Fibroblast of skin of back (primary cell): ENCODE measurements at places on chromosomes 6 and 20.
A peak's percentile ranks its signal among the peaks of the same experiment; 100 is the strongest.

DNA sequence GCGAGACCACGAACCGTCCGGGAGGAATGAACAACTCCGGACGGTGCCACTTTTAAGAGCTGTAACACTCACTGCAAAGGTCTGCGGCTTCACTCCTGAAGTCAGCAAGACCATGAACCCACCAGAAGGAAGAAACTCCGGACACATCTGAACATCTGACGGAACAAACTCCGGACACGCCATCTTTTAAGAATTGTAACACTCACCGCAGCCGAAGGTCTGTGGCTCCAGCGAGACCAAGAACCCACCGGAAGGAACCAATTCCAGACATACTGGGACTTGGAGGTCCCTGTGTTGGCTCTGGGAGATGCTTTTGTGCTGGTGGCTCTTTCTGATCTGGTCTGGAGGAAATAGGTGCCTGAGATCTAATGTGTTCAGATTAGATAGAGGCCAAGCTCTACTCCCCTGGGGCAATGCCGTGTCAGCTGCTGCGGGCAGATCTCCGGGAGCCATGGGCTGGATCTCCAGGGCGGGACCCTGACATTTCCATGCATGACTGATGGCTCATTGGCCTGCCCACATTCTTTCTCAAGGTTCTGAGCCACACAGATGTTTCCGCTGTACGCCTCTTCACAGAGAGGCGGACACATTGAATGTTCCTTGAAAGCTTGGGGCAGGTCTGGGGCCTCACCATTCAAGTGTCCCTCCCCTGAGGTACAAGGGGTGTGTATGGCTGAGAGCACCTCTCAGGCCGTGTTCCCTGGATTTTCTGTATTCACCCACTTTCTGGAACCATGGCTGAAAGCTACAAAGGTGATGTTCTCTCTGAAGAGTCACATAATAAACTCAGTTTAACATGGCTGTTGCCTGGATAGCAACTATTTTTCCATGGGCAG lies 29.3 kb downstream of the GMPR start:
- no peak for DNase-seq

DNA sequence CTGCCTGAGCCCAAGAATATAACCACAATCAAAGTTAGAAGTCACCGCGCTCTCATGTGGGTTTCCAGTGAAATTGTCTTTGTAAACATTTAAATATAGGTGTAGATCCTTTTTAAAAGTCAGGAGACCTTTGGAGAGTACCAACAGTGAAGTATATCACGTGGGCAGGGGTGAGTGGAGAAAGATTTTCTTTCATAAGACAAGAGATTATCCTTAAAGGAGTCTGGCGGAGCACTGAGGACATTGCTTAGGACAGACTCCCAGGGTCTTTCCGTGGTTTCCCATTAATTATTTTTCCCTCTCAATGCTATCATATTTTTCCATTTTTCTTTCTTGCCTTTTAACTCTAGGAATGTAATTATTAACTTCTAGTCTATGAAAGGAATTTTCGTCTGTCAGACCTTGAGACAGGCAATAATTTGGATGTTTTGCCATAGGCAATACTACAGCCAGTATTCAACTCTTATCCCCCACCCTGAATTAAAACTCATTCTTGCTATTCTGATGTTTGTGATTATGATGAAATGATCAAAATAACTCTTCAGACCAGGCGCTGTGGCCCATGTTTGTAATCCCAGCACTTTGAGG lies 31.4 kb downstream of the DCBLD1 start:
- DNase-seq, result no peak

- DNase-seq, result peak; percentile 40
Observed at GRCh38 chr6:104682722-104683643, 176.7 kb downstream of the HACE1 start.

GRCh38 chr20:58585753-58586540 lies 65.1 kb upstream of the STX16 start:
- peak; percentile 35 for DNase-seq

DNA sequence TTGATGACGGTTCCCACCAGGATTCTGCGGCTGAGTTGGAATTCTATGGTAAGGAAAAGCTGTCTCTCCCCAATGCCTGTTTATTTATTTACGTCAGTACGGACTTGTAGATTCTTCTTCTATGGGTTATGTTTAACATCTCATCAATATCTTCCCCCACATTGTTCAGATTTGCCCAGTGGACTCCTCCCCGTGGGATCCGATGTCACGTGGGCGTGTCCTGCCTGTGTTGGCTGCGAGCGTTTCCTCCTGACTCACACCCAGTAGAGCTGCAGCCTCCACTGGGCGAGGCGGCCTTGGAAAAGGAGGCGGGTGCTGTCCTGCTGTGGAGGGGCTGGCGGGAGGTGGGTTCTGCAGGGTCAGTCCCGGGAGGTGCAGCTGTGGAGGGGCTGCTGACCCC lies 46.8 kb upstream of the SLCO4A1 start:
- DNase-seq, result peak; percentile 41

DNA sequence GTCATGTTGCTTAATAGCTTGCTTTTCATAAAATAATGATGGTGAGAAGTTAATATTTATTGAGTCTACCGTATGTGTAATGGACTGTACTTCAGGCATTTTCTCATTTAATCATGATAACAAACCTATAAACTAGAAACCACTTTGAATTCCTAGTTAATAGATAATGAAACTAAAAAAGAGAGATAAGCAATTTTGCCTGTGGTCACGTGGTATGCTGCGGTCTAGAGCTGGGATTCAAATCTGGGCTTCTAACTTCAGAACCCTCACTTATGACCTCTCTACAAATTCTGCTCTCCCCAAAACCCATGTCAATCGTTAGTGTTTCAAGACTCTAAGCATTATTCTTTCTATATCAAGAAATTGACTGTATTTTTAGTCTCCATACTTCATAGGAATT lies 700.7 kb downstream of the PRKN start:
- no peak for DNase-seq

- no peak for DNase-seq
Observed at GRCh38 chr6:89387516-89388201, 24.4 kb downstream of the RRAGD start.

DNA sequence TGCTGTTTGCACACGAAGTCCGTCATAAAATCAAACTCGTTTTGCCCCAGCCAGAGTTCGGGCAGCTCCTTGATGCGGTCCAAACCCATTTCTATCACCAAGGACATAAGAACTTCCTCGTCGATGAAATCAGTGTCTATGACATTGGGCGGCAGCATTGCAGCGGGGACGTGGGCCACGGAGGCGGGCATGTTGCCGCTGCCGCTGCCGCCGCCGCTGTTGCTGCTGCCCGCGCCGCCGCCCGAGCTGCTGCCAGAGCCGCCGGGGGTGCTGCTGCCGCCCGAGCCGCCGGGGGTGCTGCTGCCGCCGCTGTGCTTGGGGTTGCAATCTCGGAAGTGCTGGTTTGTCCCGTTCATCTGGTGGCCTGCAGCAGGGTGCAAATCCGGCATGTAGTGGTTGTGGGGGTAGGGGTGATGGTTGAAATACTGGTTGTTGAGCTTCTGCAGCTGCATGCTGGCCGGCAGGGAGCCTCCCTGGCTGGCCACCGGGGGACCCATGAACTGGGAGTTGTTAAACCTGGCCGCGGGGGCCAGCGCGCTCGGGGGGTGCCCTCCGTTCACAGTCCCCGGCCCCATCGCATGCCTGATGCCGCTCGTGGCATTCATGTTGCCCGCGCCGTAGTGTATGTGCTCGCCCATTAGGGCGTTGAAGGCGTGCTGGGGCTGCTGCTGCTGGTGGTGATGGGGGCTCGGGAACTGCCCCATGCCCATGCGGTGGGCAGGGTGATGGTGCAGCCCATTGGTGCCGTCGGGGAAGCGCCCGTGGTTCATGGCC lies 1.1 kb downstream of the CITED2 start:
- peak; percentile 58 for DNase-seq

- no peak for DNase-seq
Observed at GRCh38 chr6:27891320-27891875, 20.8 kb downstream of the OR2B2 start.

- DNase-seq, result no peak
Observed at GRCh38 chr20:733861-734260, 34.4 kb downstream of the SLC52A3 start.

DNA sequence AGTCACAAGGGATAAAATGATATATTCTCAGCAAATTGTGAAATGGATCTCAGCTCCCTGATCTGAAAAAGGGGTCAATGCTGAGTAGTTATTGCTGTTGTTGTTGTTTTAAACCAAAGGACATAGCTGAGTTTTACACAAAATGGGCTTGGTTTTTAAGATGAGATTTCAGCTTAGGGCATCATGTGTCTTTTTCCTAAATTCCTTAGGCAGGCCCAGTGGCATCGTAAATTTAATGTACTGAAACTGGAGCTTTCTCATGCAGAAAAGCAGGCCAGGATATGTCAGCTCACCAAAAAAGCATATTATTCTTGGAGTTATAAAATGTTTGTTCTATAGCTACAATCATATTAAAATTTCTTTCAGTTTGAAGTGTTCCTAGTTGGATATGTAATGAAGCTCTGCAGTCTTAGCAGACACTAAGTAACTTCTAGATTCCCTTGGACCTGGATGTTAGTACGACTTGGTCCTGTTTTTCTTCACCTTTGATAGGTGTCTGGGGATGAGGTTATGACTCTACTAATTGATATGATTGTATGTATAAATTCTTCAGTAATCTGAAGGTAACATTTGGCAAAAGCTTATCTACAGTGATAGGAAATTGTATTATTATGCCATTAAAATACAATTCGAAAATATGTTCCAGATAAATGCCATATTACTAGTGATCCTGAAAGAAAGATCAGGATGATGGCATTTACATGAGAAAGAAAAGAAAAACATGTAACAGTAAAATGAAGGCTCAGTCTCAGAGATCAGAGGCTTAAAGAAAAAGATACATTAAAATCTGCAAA lies 663.3 kb downstream of the RFPL4B start:
- DNase-seq, result no peak

DNA sequence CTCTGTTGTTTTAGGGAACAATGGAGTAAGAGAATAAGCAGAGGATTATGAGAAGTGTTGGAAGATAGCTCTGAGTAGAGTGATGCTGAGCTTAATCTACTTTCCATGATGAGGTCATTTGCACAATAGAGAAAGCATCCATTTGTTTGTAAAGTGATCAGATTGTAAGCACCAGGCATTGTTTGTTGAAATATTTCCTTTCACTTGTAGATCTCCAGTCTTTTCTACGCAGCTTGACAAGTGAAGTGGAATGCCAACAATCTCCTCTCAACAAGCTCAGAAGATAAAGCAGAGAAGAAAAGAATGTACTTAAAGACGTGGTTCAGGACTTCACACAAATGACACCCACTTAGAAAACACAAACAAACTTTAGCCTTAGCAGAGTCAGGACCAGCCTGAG lies 80.1 kb upstream of the MARCKS start:
- DNase-seq, result no peak

DNA sequence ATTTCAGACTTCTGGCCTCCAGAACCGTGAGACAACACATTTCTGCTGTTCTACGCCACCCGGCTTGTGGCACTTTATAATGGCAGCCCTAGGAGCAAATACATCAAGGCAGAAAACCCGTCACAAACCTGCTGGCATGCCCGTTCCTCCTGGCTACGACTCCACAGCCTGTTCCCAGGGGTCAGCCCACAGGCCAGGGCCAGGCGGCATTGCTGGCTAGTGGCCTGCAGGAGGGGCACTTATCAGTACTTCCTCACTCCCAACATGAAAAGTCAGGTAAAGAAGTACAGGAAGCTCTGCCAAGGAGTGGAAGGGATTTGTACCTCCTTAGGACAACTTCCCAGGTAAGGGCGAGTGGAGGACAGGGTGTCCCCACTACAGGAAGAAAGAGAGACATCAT lies 223.1 kb upstream of the AGPAT4 start:
- no peak for DNase-seq

DNA sequence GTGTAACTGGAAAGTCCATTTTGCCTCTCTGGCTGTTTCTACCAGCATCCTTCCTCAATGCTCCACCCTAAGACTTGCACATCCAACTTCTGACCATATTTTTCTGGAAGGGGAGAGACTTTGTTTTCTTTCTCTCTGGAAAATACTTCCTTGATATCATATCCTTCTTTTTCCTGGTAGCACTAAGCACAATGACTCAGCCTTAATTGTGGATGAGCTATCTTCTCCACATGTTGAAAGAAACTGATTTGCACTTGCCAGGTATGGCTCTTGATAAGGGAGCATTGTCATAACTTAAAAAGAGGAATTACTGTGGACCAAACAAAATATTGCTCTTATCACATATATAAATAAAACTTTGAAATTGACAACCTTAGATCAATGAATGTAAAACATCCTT lies 30.1 kb upstream of the IBTK start:
- DNase-seq, result no peak
